ENCODE measurements at places on chromosomes 1 and 21.
A peak's percentile ranks its signal among the peaks of the same experiment; 100 is the strongest.

GRCh38 chr1:26287033-26287711 lies 7.3 kb downstream of the SH3BGRL3 start:
- DNase-seq, result no peak

- no peak for DNase-seq
These were observed 115.5 kb upstream of the IRF2BP2 start for GRCh38 chr1:234725177-234726132.

DNA sequence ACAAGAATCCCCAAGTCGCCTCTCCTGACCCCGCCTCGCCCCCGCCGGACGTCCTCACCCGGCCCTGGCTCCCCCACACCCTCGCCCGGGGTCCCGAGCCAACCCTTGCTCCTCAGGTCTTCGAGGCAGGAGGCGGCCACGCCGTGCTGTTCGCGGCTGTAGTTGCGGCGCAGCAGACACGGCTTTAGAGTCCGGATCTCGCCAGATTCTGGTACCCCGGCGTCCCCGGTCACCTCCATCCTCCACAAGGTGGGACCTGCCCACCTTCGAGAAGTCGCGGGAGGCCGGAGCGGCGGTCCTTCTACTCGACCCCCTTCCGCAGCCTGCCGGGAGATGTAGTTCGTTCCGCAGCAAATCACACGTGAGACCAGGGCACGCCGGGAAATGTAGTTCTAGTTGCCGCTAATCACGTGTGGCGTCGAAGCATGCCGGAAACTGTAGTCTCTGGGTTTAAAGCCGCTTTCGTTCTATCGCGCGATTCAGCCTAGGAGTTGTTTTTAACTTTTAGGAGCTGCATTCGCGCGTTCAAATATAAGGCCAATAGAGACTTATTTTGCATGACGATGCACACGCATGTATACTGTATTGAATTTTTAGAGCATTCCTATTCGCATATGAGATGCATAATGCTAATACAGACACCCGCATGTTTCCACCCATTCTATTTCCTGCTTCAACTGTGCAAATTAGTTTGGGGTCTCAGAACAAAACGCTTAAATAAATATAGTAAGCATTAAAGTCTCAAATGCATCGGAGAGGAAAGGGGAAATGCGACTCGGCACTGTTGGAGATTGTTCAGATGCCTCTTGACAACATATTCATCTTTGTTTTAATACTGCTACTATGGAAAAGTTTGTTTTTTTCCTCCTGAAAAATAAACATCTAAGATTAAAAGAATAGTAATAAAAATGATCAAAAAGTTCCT lies at the start of gene DFFA:
Gene DFFA, minus strand, starts transcription at position 310 of the 925 bp plus-strand sequence. Its CDS starts 71 bp downstream, at position 239.
- DNase-seq, result peak; percentile 95

GRCh38 chr1:85142753-85143152 lies 58.1 kb downstream of the SYDE2 start:
- DNase-seq, result no peak

DNA sequence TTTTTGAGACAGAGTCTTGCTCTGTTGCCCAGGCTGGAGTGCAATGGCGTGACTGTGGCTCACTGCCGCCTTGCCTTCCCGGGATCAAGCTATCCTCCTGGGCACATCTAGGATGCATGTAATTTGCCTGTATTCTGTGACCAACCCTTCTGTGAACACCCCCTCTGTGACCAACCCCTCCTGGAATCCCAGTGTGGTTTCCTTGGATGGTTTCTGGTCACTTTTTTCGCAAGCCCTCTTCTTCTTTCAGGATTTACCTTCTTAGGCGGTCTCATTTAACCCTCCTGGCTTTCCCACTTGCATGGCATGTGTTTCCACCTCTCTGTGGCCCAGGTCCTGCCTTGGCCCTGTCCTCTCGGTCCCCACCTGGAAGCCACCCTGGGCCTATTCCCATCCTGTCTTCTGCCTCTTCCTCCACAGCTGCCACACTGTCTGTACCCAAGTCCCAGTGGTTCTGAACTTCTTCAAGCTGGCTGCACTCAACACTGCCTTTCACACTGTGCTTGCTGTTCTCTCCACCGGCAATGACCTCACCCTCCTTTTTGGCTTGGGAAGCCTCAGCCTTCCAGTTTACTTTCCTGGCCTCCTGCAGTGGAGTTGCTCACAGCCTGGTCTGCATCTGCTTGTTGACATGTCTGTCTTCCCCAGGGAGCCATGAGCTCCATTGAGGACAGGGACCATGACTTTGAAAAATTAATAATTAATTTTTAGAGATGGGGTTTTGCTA lies 57.0 kb downstream of the DISC1 start:
- no peak for DNase-seq

DNA sequence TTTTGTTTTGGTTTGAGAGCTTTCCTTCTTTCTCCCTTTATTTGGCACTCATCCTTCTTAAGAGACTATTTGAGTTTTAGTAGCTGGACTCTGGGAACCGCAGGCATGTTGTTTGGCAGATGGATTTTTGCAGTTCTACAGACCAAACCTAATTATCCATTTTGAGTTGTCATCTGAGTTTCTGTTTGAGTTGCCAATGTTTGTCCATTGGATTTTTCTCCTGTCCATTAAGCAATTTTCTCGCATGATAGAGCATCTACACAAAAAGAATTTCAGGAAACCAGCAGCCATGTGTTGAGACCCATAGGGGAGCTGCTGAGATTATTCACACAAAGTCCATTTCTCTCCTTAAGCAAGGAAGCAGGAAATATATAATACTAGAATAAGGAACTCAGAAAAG lies 17.2 kb upstream of the CXADR start:
- no peak for DNase-seq

Data from SJSA1 (cell line).